ENCODE measurements at places on chromosomes 4 and X.

GRCh38 chr4:85783483-85783882 lies 308.5 kb downstream of the ARHGAP24 start:
- DNase-seq, result no peak

DNA sequence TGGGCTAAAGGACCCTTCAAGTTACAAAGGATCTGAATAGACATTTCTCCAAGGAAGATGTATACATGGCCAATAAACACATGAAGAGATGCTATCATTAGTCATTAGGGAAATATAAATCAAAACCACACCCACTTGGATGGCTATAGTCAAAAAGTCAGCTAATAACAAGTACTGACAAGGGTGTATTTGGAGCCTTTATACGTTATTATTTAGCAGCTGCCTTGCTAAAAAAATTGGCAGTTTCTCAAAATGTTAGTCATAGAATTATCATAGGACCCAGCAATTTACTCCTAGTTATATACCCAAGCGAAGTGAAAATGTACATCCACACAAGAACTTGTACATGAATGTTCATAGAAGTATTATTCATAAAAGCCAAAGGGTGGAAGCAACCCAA lies 112.7 kb upstream of the DUSP21 start:
- DNase-seq, result no peak

GRCh38 chr4:1559896-1560650 lies 124.0 kb downstream of the FAM53A start:
- no peak for DNase-seq

- DNase-seq, result no peak
Measured at GRCh38 chr4:163109967-163110366, 56.7 kb downstream of the NAF1 start.

DNA sequence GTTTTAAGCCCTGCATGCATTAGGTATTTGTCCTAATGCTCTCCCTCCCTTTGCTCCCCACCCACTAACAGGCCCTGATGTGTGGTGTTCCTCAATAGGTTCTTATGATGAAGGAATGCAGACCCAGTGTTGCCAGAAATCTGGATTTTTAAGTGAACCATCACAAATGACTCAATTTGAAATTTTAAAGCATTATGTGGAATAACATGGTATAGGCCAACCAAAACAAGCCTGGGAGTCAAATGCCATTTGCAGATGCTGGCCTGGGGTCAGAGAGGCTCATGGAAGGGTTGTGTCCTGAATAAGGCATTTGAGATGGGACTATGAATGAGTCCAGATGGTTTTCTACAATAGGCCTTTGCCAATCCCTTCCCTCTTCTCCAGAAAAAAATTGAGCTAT lies 179.6 kb downstream of the SHROOM3 start:
- no peak for DNase-seq
